Fibroblast of skin of back (primary cell): ENCODE measurements at places on chromosomes 2 and 18.

DNA sequence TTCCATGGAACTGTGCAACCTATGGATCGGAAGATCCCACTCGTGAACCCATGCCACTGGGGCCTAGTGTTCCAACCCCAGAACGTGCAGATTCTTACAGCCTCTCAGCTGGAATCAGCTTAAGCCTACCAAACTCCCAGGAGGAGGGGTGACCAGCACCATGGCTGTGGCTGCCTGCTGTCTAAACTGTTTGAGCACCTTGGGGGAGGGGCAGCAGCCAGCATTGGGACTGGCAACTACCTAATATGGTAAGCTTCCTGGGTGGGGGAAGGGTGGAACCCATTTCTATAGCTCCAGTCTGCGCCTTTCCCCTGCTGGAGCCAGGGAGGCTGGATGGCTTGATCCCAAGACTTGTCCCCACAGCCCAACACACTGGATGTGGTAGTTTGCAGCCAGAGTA lies 10.7 kb upstream of the POLE4 start:
- no peak for DNase-seq

DNA sequence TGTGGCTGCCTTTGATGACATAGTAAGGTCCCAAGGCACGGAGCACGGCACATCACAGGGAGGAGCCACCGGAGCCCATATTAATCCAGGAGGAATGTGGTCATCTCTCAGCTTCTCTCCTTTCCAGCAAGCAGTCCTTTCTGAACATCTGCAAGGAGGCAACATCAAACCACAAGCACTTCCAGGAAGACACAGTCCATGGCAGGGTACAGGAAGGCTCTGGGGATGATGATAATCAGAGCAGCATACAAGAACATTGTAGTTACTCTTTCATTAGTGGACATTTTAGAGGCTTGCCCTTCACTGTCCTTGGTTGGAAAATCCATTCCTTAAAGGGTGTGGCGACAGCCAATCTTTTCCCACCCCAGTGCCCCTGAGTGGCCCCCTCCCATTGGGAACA lies 31.1 kb downstream of the YPEL5 start:
- no peak for DNase-seq

- peak; percentile 13 for DNase-seq
These were observed 105.1 kb upstream of the TTC27 start for GRCh38 chr2:32522770-32523169.

GRCh38 chr2:191417746-191418145 lies 172.5 kb downstream of the MYO1B start:
- DNase-seq, result no peak

DNA sequence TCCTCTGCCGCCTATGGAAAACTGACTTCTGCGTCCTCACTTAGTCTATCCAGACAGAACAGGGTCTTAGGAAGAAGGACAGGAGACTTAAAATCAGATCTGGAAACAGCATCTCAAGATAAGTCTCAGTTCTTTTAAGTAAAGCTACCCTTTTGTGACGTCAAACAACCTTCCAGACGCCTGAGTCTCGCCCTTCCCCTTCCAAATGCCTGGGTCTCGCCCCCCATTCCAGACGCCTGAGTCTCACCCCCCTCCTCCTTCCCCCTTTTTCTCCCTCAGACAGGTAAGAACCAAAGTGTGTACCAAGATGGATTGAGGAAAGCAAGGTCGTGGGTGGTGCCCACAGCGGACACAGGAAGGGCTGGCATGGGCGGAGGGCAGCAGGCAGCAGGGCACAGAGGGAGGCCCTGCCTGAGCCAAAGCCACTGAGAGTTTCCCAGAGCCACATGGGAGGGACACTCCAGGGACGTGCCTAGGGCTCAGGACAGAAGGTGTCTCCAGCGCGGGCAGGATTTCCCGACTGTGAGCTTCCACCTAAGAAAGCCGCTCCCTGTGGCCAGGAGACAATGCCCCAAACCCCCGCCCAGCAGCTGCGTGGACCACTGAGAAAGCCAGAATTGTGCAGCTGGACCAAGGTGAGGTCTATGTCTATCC lies 51.3 kb downstream of the ANKMY1 start:
- no peak for DNase-seq

DNA sequence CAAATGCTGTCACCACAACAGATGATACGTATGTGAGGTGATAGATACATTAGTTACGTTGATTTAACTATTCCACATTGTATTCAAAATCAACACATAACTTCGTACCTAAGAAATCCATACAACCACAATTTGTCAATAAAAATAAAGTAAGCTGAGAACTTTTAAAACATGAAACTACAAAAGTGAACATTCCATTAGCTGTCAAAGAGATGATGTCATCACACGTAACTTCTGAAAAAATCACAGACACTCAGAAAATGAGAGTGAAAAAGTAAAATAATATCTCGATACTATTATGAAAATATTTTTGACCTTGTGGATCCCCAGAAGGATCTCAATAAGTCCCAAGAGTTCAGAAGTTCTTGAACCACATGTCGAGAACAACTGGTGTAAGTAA lies 161.6 kb upstream of the GALNT13 start:
- DNase-seq, result no peak

- no peak for DNase-seq
These were observed 559.3 kb upstream of the TNP1 start for GRCh38 chr2:217419055-217419671.

DNA sequence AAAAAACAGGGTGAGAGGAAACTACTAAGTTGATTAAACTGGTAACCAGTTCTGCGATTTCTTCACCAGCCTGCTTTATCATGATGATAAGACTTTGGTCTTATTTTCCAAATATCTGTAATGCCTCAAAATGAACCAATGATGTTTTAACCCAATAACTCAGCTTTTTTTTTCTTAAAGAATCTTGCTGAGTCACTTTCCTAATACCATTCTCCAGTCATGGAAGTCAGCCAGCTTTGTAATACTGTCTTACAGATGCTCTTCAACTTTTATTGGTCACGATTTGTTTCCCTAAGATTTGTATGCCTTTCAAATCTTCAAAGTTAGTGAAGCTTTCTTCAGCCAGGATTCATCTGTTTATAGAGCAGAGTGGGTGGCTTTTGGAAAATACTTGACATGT lies 47.7 kb upstream of the SMIM21 start:
- peak; percentile 90 for DNase-seq

DNA sequence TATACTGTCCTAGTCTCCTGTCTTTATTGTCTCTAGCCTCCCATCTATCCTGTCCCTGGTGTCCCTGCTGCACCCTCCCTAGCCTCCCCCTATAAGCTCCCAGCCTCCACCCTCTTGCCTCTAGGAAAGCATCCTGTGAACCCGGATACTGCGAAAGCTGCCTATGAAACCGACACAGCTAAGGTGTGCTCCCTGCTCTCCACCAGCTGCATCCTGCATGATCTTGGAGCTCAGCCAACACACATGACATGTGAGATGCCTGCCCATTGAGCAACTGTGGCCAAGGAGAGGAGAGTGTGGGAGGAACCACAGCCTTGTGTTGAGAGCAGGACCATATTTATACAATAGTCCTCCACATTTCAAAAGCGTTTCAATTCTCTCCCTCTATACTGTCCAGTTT lies 187.1 kb downstream of the ZBTB7C start:
- no peak for DNase-seq

DNA sequence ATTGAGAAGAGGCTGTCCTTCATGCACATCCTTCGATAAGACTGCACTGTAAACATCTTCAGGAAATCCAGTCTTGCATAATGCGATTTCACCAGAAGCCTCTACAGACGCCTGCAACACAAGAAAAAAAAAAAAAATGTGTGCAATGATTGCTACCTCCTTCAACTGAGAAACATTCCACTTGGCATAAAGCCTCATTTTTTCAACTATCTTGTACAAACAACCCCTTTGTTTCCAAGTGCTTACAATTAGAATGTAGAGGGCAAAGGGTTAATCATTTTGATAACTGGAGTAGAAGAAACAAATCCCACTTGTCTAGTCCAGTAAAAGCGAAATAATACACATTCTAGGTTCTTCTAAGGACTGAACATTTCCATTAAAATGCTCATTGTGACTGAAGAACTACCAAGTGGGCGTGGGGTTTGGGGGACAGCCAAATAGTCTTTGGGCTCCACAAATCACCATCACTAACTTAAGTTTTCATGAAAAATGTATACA lies 29.2 kb downstream of the CDH2 start:
- DNase-seq, result no peak

DNA sequence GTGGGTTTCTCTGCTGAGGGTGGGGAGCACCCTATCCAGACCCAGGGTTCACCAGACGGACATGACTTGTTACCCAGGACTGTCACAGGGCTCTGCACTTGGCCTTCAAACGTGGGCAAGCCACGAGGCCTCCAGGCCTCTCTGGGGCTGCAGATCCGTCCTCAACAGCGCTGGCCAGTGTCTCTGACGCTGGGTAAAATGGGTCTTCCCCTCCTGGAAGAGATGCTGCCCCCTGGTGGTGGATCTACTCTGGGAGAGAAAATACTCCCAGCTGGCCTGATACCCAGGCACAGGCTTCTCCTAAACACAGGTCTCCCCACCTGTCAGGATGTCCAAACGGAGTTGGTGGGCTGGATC lies 3.7 kb downstream of the GPR17 start:
- DNase-seq, result peak; percentile 80

GRCh38 chr2:750628-751027 lies 73.4 kb upstream of the TMEM18 start:
- no peak for DNase-seq

DNA sequence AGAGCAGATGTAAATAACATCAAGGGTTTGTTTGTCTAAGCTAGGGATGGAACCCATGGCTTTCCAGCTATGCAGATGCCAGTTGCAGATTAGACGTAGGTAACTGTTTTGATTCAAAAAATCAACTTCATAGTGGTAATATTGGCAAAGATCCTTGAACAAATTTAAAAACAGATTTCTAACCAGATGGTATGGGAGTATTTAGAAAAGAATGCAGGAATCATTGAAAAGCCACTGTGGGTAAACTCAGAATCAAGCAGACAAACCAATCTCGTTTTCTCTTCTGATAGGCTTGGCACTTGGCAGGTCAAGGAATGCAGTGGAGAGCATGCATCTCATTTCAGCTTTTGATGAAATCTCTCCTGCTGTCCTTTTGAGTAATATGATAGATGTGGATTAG lies 377.5 kb downstream of the CLIP4 start:
- no peak for DNase-seq

DNA sequence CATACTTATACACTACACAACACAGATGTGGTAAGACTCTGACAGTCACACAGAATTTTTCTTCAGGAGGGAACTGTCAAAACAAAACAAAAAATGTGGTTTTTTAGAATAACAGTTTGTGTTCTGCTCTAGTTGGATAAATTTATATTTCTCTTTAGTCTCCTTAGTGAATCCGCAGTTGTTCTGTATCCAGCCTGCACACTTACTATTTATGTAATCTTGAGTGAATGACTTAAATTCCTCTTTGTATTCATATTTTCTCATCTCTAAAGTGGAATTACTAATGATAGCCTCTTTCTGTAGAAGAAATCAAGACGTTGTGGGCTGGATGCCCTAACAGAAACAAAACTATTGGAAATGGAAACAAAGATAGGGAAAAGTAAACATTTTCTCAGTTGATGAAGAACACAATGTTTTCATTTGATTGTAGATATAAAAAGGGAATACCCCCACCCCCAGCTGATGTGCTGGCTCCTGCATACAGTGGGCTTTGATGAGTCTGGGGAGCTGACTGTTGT lies 375.2 kb downstream of the TRIB2 start:
- peak; percentile 2 for DNase-seq

DNA sequence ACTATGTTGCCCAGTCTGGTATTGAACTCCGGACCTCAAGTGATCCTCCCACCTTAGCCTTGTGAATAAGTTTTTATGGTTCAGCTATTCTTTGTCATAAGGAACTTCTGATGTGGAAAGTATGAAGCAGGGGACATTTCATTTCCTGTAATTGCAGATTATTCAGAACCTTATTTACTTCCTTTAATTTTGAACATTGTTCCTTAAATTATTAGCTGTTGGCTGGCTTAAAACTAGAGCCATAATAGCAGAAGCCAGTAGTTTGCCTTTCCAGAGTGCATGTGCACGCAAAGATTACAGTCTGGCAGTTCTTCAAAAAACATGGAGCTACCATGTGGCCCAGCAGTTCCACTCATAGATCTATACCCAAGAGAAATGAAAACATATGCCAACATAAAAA lies 53.1 kb downstream of the PMS1 start:
- no peak for DNase-seq

DNA sequence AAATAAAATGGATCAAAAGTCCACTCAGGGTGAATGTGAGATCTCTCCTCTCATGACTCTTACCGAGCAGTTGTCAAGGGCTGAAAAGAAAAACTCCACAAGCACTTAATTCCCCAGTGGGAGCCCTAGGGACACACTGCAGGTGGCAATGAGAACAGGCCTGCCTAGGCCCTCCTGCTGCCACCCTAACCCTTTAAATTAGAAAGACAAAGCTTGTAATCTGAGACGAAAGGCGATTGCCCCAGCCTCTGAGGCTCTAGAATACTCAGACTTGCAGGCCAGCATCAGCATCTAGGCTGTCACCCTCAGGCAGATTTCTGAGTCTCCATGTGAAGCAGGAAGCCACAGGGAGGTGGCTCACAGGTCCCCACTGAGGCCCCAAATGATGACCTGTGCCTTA lies 457.0 kb upstream of the MYT1L start:
- no peak for DNase-seq

DNA sequence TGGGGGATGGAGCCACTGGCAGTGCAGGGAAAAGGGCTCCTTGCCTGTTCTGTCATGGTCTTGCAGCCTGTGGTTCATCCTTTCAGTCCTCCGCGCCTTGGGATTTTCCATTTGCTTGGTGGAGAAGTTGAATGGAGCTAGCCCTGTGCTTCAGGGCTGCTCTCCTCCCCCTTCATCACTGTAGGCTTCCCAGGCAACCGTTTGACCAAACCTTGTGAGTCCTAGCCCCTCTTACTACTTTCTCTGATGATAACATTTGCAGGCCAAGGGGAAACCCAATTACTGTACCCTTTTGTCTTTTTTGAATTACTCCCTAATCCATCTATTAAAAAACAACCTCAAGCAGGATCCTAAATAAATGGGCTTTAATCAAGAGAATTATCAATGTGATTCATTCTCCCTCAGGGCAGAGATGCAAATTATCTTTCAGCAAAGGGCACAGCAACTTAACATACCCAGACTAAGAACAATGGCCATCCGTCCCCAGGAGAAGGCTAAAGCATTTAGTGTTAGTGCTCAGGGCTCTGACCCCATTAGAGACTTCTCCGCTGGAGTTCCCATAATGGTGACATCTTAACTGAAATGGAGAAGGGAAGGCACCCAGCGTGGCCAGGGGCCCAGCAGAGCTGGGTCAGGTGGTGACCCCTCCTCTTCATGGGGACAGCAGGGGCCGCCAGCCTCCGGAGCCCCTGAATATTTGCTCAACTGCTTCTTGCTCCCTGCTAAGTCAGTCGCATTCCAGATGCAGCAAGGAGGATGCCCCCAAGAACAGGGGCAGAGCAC lies 40.7 kb downstream of the RHOB start:
- DNase-seq, result no peak
